ENCODE measurements at places on chromosomes 12 and 14.

GRCh38 chr12:60577607-60578006, 981.8 kb downstream of the SLC16A7 start:
- no peak for DNase-seq

GRCh38 chr14:50357124-50357523, 39.6 kb downstream of the CDKL1 start:
- DNase-seq: no peak

- no peak for DNase-seq
Measured at GRCh38 chr12:71686658-71687025, 760 bp downstream of the TMEM19 start.

DNA sequence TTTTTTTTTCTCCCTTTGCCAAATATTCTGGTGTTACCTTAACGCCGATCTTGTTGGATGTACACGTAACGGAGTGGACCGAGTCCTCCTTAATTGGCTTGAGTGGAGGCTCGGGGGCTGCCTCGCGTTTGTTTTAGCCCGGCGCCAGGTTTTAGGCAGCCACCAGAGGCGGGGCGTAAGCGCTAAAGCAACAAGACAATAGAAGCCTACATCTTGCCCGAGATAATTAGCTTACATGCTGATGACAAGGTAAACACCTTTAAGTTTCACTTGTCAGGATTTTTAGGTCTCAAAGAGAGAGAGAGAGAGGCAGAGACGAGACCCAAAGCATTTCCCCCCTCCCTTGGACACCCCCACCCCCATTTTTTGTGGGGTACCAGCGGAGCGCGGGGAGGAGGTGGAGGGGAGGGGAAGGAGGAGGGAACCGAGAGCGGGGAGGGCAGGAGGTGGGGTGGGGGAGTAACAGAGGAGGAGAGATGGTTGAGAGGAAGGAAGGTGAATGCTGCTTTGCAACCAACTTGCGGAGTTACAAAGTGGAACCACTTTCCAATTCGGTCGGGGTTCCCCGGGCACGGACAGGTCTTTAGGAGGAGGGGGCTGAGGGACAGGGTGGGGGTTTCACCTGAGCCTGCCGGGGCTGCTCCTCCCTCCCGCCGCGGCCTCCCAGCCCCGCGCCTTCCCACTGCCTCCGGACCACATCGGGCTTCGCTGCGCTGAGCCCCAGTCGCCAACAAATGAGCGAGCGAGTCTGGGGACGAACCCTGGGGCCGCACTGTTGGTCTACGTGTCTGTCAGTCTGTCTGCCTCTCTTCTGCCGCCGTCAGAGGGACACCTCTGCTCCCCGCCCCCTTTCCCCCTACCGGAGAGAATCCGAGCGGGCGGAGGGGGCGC, at the start of gene NKX2-1:
TSS of gene NKX2-1 (minus strand) at position 802 of the 891 bp plus-strand sequence. CDS start at position 699, 103 bp downstream.
- no peak for DNase-seq

DNA sequence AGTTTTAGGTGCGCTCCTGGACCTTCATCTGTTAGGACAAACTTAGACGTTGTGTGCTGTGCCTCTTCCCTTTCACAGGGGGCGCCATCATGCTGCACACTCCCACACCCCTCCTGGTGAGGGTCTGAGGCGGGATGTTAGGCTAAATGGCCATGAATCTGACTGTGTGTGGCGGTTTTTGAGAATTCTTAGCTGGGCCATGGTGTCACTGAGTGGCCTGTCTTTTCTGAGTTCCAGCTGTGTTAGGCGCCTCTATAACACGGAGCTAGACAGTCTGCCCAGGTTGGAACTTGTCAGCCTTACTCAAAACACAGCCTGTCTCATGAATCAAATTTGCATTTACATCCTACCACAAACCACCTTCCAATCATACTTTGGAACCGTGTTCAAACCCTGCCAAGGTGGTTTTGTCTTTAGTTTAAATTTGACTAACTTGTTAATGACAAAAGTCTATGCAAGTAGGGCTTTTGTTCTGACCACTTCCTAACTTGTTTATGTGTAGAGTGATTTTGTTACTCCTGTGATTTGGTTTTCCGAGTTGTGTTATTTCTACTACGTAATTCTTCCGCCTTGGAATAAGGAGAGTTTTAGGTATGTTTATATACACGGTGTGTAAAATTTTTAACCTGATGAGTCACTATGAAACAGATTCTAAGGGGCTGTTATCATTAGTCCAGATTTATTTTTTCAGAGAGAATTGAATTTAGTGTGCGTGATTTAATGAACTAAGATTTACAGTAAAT, 19.6 kb downstream of the ACVR1B start:
- no peak for DNase-seq

- DNase-seq: no peak
Measured at GRCh38 chr12:110704750-110705149, 15.8 kb upstream of the HVCN1 start.

DNA sequence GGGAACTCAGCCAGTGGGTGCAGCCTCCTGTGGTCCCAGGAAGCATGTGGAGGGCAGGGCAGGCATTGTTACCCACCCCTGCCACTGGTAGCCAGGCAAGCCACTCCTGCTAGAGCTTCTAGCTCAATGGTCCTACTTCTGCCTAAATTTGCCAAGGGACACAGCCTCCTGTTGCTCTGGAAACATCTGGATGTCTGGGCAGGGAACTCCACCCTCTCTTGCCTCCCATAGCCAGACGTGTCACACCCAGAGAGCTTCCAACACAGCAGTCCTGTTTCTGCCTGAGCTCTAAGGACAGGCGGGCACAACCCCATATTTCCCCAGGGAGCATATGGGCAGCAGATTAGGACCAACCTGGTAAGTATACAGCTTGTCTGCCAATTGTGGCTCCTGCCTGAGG, 350.2 kb downstream of the GLT1D1 start:
- no peak for DNase-seq

- no peak for DNase-seq
Measured at GRCh38 chr12:83700838-83701237, 1014.1 kb downstream of the TMTC2 start.

DNA sequence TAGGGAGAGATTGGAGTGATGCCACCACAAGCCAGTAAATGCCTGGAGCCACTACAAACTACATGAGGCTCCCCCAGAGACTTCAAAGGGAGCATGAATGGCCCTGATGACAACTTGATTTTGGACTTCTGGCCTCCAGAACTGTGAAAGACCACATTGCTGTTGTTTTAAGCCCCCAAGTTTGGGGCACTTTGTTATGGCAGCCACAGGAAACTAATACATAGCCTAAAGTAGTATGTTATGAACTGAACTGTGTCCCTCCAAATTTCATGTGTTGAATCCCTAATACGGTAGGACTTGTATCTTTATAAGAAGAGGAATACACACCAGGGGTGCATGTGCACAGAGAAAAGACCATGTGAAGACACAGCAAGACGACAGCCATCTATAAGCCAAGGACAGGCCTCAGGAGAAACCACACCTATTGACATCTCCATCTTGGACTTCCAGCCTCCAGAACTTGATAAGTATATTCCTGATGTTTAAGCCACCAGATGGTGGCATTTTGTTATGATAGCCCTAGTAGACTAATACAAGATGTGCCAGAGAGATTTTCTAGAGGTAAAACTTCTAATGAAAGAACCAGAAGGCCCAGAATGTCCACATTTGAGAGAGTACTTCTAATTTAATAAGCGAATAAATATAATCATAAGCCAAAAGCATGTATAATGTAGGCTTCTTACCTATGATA, 127.1 kb upstream of the BMP4 start:
- DNase-seq: no peak

DNA sequence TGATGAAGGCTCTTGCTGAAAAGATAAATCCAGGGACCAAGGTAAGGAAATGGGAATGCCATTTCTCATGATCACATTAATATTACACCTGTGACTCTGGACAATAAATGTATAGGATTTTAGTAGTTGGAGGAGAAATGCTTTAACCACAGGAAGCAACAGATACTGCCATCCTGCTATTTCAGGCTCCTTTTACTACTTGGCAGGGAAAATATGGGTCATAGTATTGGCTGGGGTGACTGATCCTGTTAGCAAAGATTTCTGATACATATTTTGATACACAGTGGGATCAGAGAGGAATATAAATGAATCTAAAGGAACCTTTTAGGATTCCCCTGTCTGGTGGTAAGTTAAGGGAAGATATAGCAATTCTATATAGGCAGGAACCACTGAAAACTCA, 115.0 kb downstream of the IGF1 start:
- DNase-seq: no peak

DNA sequence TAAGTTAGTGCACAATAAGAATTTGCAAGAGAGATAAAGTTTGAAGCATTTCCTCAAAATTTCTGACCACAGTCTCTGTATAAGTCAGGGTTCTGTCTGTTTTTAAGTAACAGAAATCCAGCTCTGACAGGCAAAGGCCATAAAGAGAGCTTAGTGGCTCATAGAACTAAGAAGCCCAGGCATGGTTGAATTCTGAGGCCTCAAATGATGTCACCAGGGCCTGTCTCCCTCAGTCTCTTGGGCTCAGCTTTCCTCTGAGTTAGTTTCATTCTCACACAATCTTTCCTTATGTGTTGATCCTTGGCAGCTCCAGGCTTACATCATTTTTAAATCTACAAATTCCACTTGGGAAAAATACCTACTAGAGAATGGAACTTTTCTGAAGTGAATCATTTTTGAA, 173.4 kb upstream of the ATP2B1 start:
- no peak for DNase-seq

GRCh38 chr12:132222096-132222807, 78.0 kb downstream of the NOC4L start:
- peak; percentile 28 for DNase-seq

GRCh38 chr14:62674563-62675237, 370.6 kb downstream of the KCNH5 start:
- DNase-seq: no peak

DNA sequence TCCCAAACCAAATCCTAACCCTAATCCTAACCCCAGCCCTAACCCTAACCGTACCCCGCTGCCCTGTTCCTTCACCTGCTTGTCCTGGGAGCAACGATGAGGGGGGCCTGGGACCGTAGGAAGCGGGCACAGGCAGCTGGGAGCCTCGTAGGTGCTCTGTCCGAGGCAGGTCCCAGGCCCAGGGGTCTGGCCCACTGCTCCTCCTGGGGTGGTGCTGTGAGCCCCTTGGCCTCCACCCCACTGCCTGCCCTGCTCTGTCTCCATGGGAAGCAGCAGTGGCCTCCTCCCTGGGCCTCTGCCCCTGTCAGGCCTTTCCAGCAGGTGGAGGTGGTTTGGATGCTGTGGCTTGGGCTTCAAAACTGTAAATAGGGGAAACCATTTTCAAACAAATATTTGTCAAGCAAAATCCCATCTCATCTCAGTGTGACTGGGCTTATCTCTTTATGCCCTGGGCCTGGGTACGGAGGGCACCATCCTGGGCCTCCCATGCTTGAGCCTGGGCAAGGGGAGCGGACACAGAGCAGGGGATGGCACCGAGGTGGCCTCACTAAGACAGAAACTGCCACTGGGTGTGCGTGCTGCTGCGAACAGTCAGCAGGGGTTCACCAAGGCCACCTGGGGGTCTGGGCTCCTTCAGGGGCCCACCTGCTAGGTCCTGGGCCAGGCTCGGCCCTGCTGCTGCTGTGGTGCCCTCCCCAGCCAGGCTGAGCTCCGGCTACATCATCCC, 3.7 kb upstream of the BEGAIN start:
- no peak for DNase-seq

DNA sequence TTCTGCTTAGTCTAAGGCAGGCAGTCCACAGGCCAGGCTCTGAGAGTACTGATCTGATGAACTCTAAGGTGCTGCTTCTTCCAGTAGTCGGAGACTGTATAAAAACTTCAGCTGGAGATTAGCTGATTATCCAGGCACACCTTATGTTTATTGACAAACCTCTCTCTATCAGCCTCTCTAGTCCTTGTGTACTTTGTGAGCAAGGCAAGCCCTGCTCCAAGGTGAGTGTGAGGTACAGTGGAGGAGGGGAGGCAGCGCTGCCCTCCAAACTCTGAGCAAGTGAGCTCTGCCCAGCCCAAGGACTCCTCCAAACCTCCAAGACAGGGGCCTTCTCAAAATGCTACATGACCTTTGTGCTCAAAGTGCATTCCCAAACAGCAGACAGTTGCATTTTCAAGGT, 95.9 kb upstream of the CDKN3 start:
- DNase-seq: no peak

- no peak for DNase-seq
Measured at GRCh38 chr12:72282721-72283120, 10.6 kb downstream of the TRHDE start.

DNA sequence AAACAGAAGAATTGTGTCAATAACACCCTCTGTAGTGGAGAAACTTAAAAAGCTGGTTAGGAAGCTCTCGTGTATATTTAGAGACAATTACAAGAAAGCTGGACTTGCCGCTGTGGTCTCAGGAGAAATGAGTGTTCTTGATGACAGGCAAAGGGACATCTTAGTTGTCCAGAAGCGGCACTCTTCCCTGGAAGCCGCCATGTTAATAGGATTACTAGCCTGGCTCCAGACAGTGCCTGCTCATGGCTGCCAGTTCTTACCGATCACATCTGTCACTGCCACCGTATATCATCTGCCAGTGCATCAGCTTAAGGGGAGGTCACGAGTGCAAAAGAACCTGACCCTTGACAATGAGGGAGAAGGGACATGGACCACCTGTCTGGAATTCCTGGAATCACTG, 48.9 kb downstream of the C14orf132 start:
- DNase-seq: no peak

- no peak for DNase-seq
Measured at GRCh38 chr12:130157998-130158753, 4.1 kb upstream of the FZD10 start.

DNA sequence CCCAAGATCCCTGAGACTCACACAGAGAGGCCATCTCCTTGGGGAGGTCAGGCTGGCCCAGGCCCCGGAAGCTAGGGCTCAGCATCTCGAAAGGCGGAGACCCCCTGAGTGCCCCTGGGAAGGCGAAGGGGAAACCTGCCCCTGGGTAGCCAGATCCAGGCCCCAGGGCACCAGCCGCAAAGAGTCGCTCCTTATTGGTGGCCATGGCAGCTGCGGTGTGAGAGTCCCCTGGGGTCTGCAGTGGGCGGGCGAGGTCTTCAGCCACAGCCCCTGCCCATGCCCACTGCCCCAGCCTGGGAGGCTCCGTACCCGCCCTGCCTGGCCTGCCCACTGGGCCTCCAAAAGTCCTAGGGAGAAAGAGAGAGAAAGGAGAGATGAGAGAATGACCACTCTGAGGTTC, 4.7 kb downstream of the RARG start:
- DNase-seq: no peak

DNA sequence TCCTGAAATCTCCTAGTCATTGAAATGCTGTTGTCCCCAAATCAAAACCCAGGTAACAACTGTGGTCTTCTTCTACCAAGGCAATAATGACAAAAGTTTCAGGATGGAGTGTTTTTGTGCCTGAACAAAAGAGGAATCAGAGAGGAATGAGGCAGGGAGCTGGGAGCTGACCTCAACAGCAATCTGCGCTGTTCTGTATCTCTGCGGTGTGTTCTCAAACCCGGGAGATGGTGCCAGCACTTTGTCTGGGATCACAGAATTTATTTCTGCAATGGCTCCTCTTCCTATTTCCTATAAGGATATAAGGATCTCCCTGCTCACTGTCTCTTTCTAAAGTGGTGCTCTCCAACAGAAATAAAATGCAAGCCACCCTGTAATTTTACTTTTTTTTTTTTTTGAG, 449 bp upstream of the GLT8D2 start:
- no peak for DNase-seq

GRCh38 chr12:48388460-48388859, 37.7 kb upstream of the ZNF641 start:
- DNase-seq: no peak

Data from activated T-helper 1 cell treated with Interleukin-2 at 50 U/mL for 16 hours (primary cell).